CD4-positive, alpha-beta T cell treated with Interleukin-17A for 1 hour (primary cell): ENCODE measurements at places on chromosomes 2 and 18.

GRCh38 chr2:127106457-127106990 lies 430 bp downstream of the BIN1 start:
- no peak for DNase-seq

DNA sequence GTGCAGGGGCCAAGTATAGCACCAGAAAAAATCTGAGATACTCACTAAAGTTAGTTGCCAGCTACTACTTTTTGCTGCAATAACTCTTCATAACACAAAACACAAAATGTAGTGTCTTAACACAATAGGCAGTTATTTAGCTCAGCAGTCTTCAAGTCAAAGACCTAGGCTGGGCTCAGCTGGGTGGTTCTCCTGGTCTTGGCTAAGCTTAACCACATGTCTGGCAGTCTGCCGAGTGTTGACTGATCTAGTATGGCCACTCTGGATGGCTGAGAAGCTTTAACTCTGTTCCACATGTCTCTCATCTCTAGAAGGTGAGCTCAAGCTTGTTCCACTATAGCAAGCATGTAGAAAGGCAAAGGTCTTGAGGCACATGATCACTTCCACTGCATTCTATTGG lies 451.6 kb downstream of the SOX11 start:
- DNase-seq = no peak

DNA sequence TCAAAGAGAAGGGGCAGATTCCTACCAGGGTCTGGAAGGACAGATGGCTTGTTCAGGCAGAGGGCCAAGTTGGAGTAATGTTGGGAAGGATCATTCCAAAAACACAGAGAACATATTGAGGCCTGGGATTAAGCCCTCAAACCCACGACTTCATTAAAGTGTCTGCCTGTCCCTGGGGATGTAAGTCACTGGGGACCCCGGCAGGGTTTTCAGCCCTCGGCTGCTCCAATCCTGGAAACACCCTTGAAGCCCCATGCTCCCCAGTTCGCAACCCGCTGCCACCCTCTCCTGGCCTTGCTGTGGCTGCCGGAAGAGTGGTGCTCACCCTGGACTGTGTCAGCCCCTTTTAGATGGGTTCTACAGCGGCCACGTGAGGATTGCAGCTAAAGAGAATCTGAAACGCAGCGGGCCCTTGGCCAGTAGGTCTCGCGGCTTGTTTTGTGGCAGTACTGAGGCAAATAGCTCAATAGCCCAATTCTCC lies 79.9 kb downstream of the EPAS1 start:
- no peak for DNase-seq

GRCh38 chr2:216078776-216079175 lies 2.8 kb downstream of the PECR start:
- no peak for DNase-seq
